NCI-H1105 (cell line): ENCODE measurements at places on chromosomes 2 and 18.

DNA sequence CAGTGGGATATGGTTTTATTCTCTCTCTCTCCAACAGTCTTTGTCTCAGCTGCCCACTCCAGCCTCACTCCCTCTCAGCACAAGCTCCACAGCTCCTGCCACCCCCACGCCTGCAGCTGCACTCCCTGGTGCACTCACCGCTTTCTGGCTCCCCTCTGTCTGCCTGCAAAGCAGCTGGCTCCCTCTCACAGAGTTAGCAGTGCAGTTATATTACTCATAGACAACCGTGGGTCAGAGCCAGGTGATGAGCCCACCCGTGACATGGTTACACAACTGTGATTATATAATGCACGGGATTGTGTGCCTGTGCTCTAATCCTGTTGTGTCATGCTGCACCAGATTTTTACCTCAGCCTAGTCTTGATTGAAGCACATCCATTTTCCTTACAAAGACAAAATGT lies 276.9 kb upstream of the CHAC2 start:
- DNase-seq, result peak; percentile 72

GRCh38 chr2:152440049-152440448 lies 105.1 kb downstream of the FMNL2 start:
- no peak for DNase-seq

DNA sequence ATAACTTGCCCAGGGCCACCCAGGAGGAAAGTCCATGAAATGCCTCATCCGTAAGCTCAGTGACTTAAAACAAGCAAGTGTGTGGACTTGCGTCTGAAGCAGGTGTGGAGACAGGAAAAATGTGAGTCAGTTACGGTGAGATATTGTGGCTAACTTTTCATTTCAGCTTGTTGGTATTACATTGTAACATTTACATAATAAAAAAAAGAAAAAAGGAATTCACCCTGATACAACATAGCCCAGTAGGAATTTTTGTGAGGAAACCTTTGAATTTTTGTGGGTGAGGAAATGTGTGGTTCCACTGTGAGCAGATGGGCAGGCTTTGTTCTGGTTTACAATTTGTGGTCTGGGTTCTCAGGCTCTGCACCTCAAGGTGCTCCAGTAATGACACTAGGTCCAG lies 33.7 kb upstream of the LYPD6B start:
- DNase-seq, result no peak

- no peak for DNase-seq
Measured at GRCh38 chr18:38948436-38948835, 1382.8 kb upstream of the CELF4 start.

DNA sequence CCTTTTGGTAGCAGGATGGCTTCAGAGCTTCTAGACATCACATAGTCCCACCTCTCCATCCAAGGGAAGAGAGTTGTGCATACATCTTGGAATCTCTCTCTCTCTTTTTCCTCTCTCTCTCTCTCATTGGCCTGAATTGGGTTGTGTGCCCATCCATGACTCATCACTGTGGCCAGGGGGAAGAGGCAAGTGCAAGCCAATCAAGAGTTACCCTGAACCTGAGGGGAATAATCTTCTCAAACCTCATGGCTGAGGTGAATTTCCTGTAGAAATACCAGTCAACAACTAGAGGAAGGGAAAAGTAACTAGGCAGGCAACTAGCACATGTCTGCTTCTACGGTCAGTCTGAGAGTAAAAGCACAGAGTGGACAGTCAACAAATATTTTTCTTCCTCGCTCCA lies 7.3 kb upstream of the CHN1 start:
- no peak for DNase-seq

DNA sequence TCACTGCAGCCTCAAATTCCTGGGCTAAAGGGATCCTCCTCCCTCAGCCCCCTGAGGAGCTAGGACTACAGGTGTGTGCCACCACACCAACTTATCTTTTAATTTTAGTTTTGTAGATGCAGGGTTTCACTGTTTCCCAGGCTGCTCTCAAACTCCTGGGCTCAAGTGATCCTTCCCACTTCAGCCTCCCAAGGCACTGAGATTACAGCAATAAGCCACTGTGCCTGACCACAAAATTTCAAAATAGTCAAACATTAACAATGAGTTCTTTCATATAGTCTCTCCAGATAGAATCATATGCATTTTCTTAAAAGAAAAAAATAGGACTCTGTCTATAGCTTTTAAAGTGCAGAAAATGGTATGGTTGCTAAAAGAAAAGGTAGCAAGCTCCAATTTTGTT lies 24.9 kb upstream of the PID1 start:
- DNase-seq, result no peak

- DNase-seq, result peak; percentile 79
Measured at GRCh38 chr2:235230821-235231601, 262.8 kb upstream of the AGAP1 start.

- no peak for DNase-seq
Measured at GRCh38 chr2:38862476-38862875, 13.3 kb downstream of the DHX57 start.

- DNase-seq, result no peak
Measured at GRCh38 chr18:55142410-55142809, 183.1 kb upstream of the CCDC68 start.

- no peak for DNase-seq
Measured at GRCh38 chr2:95361216-95361980, 41.1 kb upstream of the FAHD2A start.

GRCh38 chr2:74864728-74865722 lies 31.1 kb downstream of the HK2 start:
- DNase-seq, result no peak

GRCh38 chr18:79510731-79511241 lies 115.1 kb downstream of the NFATC1 start:
- no peak for DNase-seq
